Stimulated activated CD8-positive, alpha-beta memory T cell treated with anti-CD3 and anti-CD28 coated beads, Interleukin-4, amount 100 ng/mL, for 1 hour (primary cell): ENCODE measurements at places on chromosomes 5 and 9.

DNA sequence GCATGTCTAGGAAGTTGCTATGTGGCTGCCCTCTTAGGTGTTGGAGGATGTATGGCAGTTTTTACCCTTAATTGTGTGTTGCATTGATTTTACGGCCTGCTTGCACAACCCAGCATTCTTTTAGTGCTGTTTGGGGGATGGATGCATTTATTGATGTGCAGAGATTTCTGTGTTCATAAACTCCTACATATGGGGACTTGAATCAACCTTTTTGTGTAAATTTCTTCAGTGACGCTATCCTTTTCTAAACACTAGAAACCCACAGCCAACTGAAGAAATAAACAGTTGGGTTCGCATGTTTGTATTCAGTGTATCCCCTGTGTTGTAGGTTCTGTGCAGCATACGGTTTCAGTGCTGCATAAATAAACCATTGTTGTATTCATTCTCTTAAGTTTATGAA lies 263.7 kb downstream of the RASEF start:
- DNase-seq, result no peak

- DNase-seq, result no peak
These were observed 8.9 kb upstream of the CLINT1 start for GRCh38 chr5:157867751-157868387.

DNA sequence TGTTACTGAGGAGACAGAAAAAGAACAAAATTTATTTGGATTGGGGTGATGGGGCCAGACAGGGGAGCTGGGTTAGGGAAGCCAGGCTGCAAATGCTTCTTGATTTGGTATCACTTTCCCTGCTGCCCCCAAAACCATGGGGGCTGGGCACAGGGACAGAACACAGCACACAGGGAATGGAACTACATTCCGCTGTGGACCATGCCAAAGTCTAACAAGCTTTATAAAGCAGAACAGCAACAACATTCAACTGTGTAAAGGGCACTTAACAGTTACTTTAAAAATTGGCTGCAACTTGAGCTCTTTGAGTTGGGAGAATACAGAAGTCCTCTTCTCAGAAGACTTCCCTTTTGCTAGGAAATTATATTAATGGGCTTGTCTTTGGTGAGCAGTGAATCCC lies 23.8 kb downstream of the C5orf58 start:
- DNase-seq, result no peak

DNA sequence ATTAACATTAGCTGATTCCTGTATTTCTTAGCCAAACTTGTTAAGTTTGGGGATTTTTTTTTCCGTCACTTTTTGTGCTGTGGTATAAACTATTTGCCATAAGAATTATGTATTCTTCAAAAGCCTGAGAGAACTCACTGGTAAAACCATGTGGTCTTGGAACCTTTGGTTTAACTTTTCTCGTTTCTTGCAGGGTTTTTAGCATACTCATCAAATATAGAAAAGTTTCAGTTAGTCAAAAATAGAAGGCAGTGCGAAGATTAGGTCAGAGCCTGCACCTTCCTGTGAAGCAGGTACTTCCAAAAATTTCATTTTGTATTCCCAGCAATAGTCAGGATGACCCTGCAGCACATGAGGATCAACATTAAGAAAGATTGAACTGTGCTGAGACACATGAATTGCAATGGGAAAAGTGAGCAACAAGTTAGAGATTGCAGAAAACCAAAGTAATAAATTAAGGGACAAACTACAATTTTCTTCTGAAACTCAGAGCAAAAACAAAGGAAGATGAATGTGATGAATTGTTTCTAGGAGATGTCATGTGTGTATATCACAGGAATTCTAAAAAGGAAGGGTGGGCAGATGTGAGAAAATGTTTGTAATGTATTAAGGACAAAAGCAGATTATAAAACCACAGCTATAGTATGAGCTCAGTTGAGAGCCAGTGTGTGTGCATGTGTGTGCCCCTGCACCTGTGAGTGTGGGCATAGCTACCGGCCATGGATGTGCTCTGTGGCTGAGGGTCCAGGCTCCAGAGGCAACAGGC lies 102.2 kb downstream of the ANGPTL2 start:
- DNase-seq, result no peak

GRCh38 chr9:118609355-118610044 lies 759.7 kb downstream of the BRINP1 start:
- no peak for DNase-seq

- no peak for DNase-seq
These were observed 50.7 kb upstream of the GRHPR start for GRCh38 chr9:37371565-37372464.
